ENCODE measurements at places on chromosomes 3 and 15.

DNA sequence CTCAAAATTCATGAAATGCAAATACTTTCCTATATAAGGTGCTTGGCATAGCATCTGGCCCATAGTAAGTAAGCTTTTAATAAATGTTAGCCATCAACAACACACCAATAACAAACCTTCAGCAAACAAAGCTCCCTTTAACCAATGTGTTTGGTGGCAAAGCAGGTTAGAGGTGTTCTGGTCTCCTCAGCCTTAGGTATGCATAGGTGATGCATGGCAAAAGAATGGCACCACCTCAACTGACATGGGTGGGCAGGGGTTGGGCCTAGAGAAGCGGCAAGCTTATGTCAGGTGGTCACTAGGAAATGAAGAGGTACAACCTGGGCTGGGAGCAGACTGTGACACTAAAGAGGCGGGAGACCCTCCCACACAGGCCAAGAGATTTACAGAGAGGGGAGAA lies 38.2 kb downstream of the MRPS11 start:
- DNase-seq: no peak

DNA sequence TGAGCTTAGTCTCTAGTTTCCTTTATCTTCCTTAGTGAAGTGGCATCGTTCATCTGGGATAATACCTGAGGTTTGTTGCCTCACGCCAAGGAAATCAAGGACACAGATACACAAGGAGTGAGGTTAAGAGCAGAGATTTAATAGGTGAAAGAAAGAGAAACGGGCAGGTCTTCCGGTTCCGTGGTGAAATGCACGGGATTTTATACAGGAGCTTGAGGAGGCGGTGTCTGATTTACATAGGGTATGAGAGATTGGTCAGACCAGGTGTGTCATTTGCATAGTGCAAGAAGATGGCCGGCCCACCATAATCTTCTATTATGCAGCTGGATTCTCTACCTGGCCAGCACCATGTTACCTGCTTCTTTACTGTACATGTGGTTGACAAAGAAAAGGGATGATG lies 17.2 kb downstream of the ARRDC4 start:
- DNase-seq: no peak

GRCh38 chr15:98873441-98874218 lies 134.0 kb downstream of the PGPEP1L start:
- no peak for DNase-seq

GRCh38 chr3:9806688-9807589 lies 3.1 kb upstream of the TTLL3 start:
- DNase-seq: no peak

- no peak for DNase-seq
Observed at GRCh38 chr15:98063315-98063714, 102.8 kb downstream of the ARRDC4 start.

DNA sequence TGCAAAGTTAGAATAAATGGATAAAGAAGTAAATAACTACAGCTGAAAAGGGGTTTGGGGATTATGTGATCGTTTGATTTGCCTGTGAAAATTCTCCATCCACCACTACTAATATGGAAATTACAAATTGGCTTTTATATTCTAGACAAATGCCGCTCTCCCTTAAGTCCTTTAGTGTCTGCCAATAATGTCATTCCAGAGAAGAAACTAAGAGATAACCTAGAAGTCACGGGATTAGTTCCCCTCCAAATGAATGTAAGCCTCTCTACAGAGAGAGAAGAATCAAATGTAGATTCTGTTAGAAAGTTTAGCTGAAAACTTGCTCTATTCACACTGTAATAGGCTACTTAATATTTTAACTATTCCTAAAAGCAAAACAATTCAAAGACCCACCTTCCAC lies 92.0 kb downstream of the ALDH1A2 start:
- DNase-seq: no peak

DNA sequence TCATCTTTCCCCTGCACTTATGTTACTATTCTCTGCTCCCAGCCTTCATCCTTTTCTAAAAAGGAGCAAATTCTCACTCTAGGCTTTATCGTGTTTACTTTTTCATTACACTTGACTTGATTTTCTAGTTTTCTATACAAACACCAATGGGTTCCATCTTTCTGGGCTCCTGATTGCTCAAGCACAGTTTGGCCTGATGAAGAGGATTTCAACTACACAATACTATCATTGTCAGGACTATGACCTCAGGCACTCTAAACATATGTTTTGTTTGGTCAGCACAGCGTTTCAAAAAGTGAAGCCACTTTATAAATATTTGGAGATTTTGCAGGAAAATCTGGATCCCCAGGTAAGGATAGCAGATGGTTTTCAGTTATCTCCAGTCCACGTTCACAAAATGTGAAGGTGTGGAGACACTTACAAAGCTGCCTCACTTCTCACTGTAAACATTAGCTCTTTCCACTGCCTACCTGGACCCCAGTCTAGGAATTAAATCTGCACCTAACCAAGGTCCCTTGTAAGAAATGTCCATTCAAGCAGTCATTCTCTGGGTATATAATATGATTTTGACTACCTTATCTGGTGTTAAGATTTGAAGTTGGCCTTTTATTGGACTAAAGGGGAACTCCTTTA lies 86.2 kb downstream of the TGFBR2 start:
- no peak for DNase-seq

Measured in stimulated activated CD4-positive, alpha-beta T cell treated with anti-CD3 and anti-CD28 coated beads, Interleukin-12 subunit alpha, Interleukin-12 subunit beta, amount 100 ng/mL, for 24 hours (primary cell).